ENCODE measurements at places on chromosomes 7 and 10. TPM values are rescaled to one million over a fixed set of nuclear protein-coding genes. Genes with fewer than 3 reads are reported as not detected.

DNA sequence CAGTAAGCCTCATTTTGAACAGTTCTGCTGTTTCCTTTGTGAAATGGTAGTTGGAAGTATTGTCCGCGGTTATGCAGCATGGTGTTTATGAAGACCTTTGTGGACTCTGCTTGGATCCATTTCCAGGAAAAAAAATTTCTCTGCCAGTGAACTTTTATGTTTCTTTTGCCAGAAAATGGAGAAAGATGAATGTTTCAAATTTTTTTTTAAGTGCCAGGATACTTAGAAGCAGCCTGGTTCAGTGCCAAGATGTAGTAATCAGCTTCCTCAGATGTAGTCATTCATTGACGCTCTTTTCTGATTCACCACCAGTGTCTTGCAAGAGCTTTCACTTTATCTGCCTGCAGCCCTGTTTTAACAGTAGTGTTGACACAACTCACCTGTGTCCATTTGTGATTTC is 258.2 kb downstream of the SDK1 start:
- DNase-seq = no peak
- H3K4me3 ChIP-seq = no peak overlapping the region
- H3K27me3 ChIP-seq = no peaks in the 10 kb centered on the region
- no peaks in the 10 kb centered on the region for H3K4me1 ChIP-seq

PCGF5 gene
- 57.1 TPM for total RNA-seq

DNA sequence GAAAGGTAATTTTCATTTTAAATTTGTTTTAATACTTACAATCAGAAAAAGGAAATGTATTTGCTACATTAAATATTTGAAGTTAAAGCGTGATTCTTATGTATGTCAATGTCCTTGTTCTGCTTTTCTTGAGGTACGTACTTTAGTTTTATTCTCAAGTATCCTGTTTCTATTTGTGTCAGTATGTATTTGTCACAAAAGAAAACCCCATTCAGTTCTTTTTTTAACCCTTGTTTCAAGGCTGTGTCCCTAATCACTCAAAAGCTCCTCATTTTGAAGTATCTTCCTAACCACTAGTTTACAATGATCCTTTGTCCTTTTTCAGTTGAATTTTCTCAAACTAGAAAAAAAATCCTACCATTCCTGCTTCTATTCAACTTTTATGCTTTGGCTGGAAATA is 25.2 kb downstream of the NHLRC2 start:
- no peak overlapping the region for H3K27ac ChIP-seq
- H3K4me1 ChIP-seq = no peaks in the 10 kb centered on the region
- H3K27me3 ChIP-seq = no peaks in the 10 kb centered on the region
- H3K36me3 ChIP-seq = no peaks in the 10 kb centered on the region

GIMAP7 gene
- 17.7 TPM for total RNA-seq

DNA sequence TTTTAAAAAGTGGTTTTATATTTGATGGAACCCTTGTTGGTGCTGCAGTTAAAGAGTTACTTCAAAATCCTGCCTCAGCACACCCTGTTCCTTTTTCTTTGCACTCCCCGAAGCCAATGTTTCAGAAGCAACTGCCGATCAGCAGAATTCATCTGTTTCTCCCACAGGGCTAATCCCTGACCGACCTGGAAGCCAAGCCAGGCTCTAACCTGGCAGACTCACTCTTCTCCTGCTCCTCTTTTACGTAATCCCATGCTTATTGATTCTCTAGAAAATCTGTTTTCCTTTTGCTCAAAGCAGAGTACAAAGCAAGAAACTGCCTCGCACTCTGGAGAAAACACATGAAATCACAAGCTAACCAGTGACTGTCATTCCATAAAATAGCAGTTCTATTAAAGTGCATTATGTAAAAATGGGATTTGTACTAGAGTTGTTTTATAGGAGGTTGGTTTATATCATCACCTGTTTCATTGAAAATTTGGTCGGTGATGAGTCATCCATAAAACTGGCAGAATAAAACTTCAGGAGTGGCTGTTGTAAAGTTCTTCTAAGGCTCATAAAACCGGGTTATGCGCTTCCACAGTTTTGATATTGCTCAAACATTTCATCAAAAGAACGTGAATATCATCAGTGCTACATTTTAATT is 99.9 kb downstream of the CNTNAP2 start:
- no peaks in the 10 kb centered on the region for H3K4me1 ChIP-seq
- no peak overlapping the region for H3K4me3 ChIP-seq
- H3K36me3 ChIP-seq = no peaks in the 10 kb centered on the region
- no peak overlapping the region for H3K27ac ChIP-seq

DNA sequence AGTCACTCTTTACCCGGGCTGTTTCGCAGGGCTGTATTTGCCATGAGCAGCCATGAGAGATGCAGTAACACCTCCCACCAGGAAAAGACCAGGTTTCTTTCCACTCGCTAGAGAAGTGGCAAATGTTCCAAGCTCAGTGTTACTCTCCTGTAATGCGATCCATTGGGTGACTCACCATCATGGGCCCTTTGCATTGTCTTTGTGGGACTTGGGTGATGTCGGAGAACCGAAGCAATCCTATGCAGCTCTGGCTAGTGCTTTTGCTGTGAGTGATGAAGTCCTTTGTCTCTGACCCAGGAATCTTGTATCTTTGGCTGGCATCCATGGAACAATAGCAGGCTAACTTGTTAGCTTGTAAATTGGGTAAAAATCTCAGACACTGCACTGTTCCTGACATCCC is 40.0 kb downstream of the GHRHR start:
- H3K36me3 ChIP-seq = no peaks in the 10 kb centered on the region
- H3K4me3 ChIP-seq = no peak overlapping the region
- no peak for DNase-seq
- no peaks in the 10 kb centered on the region for H3K4me1 ChIP-seq
- no peaks in the 10 kb centered on the region for H3K27me3 ChIP-seq
- H3K27ac ChIP-seq = no peak overlapping the region

- H3K4me1 ChIP-seq = peaks cover 27% of the 10 kb centered on the region
- no peaks in the 10 kb centered on the region for H3K36me3 ChIP-seq
- no peak overlapping the region for H3K4me3 ChIP-seq
- no peak overlapping the region for H3K27ac ChIP-seq
Measured at GRCh38 chr10:97016728-97017473, 168.9 kb downstream of the SLIT1 start.

OR9A2 gene
- not detected for total RNA-seq

KCNIP2 gene
- total RNA-seq = 1.2 TPM
